ENCODE measurements at places on chromosomes 2 and 18. TPM values are rescaled to one million over a fixed set of nuclear protein-coding genes. Genes with fewer than 3 reads are reported as not detected.

The C2orf74 gene
- total RNA-seq = 19.2 TPM

The FSIP2 gene
- 0.22 TPM for total RNA-seq

DNA sequence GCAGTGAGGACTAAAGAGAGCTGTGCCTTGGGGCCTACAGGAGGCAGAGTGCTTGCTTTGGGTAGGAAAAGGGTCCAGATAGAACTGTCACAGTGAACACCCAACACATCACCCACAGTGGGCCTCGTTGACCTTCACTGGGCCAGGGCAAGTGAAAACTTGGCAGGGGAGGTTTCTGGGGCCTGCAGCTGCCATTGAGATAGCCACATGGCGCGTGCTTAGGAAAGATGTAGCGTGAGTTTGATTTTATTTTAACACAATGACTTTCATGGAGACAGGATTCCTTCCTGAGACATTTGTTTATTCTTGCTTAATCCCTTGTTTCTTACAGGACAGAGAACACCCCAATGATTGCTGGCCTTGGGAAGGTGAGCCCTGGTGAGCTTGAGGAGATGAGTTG, 9.3 kb upstream of the ESPNL start:
- no peak for DNase-seq

- no peak for DNase-seq
Observed at GRCh38 chr18:49648326-49648725, 86.5 kb downstream of the LIPG start.

DNA sequence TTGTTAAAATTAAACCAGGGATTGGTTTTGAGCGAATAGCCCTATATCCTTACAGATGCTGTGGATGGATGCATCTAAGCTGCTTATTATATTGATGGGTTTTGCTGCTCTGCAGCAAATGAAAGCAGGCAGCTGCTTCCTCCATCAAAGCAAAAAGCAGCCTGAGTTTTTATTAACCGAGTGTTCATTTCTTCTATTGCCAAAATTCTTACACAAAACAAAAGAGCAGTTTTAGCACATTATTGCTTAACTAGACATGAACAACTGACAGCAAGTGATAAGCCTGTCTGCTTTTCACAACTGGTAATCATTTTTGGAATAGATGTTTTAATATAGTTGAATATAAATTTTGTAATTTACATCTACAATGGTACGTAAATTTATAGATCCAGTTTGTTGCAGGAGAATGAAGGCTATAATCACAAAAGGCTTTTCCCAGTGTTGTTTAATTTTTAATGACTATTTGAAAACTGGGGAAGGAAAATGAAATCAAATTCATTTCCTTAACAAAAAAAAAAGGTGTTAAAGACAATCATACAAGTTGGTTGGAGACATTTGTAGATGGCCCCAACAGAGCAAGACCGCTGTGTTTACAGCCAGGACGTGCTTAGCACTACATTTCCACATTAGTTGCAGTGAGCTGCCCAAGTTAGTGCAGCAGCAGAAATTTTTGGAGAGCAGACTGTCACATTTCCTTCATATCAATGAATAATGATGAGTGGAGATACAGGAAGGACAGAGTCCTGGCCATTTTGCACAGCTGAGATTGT, 253.6 kb upstream of the SIX3 start:
- no peak for DNase-seq

DNA sequence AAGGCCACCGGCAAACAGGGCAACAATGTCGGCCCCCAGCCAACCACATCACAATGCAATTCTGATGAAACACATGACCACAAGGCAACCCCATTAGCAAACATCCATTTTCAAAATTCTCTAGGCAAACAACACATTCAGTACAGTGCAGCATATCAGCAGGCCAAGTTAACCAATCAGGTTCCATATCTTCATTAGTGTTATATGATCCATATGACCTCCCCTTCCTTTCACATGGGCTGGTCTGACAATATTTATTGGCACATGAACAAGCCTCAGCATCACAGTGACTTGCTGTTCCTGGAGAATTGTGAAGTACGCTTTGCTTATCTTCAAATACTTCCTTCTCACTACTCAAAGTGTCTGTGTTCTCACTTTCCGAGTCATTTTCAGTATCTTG, 19.8 kb downstream of the RNF103 start:
- no peak for DNase-seq

DNA sequence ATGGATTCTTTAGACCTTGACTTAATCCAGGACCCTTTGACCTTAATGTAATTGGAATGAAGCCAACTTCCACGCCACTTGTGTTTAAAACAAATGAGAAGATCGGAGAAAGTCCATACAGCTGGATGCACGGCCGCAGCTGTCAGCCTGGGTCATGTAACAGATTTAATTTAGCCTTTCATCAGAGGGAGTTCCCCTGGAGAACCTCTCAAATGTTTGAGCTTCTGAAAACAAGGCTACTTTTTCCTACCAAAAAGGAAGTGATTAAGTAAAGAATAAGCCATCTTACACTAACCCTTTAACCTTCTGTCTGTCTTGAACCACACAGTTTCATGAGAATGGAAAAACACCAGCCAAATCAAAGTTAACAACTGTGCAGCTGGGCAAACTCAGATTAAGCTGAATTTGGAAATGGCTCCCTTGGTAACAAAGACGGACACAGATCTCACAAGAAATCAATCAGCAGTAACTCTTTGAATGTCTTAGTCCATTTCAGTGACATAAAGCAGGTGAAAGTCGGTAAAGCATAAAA, 103.6 kb downstream of the DOCK10 start:
- no peak for DNase-seq
